ENCODE measurements at places on chromosomes 7 and 10. TPM values are rescaled to one million over a fixed set of nuclear protein-coding genes. Genes with fewer than 3 reads are reported as not detected.

Gene ADGRA1
- total RNA-seq: not detected

DNA sequence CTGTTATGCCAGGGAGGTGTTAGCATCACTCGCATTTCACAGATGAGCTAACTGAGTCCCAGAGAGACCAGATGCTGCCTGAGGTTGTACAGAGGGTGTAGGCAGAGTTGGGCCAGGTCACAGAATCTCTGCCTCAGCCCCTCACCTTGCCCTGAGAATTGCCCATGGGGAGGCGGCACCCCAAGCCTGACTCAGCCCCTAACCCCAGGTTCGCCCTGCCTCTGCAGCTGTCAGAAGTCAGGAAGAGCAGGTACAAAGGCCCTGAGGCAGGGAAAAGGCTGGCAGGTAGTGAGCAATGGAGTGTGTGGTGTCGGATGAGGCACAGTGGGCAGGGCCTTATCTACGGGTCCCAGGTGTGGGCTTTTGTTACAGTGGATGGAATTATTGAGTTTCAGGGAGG is 79.4 kb downstream of the MYL10 start:
- DNase-seq: no peak

GRCh38 chr7:22351878-22352277 is 5.1 kb downstream of the RAPGEF5 start:
- no peak for DNase-seq

DNA sequence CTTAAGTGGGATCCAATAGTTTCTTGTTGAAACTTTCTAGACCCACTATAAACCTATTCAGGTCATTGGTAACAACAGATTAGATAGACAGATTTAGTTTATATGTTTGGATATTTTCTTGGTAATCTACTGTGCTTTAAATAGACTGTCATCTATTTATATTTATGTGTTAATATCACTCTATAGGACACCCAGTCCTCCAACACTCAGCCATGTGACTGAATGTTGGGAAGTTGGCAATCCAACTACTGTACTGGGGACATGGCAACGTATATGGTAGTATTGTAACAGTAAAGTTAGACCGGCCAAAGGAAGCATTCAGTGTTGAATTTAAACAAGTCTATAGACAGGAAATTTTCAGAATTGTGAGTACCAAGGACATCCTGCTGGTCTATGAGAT is 42.6 kb upstream of the HECTD2 start:
- no peak for DNase-seq
